ENCODE measurements at places on chromosomes 6 and 20.

DNA sequence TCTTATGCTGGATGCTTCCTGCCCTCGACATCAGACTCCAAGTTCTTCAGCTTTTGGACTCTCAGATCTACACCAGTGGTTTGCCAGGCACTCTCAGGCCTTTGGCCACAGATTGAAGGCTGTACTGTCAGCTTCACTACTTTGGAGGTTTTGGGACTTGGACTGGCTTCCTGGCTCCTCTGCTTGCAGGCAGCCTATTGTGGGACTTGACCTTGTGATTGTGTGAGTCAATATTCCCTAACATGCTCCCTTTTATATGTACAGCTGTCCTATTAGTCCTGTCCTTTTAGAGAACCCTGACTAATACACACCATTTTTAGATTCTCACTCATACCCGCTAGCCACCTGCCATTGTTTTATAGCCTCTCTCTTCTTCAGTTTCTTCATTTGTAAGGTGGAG, 382.1 kb upstream of the TSHZ2 start:
- H3K27ac ChIP-seq = no peak overlapping the region
- no peak overlapping the region for H3K4me3 ChIP-seq

DNA sequence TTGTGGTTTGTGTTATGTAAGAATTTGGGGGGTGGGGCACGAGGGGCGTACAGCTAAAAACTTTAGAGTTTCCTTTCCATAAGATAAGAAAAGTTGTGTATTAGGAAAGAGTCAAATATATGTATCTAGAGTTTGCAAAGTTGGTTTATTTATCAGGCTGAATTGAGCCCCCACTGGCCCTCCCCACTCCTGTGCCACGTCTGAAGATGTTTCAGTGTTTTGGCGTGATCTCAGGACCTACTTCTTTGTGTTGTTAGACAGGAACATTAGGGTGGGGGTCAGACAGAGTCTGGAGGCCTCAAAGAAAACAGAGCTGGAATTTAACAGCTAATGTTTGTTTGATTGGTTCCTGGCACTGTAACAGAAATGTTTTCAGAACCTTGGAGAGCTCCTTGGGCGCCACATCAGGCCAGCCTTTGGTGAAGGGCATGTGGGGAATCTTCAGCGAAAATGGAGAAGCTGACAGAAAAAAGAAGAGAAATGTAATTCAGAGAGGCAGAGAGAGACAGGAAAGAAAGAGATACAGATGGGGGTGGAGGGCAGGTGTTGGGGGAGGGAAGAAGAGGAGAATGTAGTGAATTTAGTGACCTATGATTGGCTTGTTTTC, 674 bp downstream of the NRSN1 start:
- H3K27ac ChIP-seq = no peak overlapping the region
- H3K4me3 ChIP-seq = no peak overlapping the region
- peaks cover 5% of the 10 kb centered on the region for H3K4me1 ChIP-seq
- peaks cover 3% of the 10 kb centered on the region for H3K27me3 ChIP-seq

DNA sequence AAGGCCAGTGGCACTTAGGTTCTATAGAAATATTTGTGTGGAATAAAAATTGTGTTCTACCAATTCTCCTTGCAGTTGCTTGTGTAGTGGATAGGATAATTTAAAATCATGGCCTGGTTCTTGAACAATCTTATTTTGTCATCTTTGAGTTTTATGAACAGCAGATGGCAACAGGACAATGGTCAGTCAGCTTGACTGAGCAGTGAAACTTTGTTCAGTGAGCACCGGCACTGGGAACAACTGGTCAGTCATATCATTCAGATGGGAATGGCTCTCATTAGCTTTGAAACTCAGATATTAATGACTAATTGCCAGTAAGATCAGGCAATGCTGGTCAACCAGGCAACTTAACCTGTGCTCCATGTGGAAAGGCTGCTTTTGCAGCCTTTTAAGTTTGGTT, 129.2 kb downstream of the BCKDHB start:
- DNase-seq = no peak
- peaks cover 14% of the 10 kb centered on the region for H3K4me1 ChIP-seq
- no peaks in the 10 kb centered on the region for H3K36me3 ChIP-seq
- H3K4me3 ChIP-seq = no peak overlapping the region
- no peaks in the 10 kb centered on the region for H3K27me3 ChIP-seq

DNA sequence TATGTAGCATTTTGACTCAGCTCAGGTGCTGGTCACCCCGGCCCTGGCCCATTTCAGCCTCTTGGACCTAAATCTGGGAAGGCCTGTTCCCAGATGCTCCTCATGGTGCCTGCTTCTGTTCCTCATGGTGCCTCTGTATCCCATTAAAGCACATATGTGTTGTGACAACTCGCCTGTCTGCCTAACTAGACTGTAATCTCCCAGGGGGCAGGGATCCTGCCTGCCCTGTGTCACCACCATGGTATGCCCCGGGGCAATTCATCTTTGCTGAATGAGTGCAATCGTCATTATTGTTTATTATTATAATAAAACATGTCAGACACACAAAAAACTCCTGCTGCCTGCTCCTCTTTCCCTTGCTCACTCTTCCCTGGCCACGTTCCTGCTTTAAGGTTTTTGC, 62.0 kb downstream of the ZFP64 start:
- H3K27me3 ChIP-seq = no peaks in the 10 kb centered on the region
- H3K4me3 ChIP-seq = no peak overlapping the region
- no peaks in the 10 kb centered on the region for H3K4me1 ChIP-seq
- peaks cover 6% of the 10 kb centered on the region for H3K36me3 ChIP-seq
- peak; percentile 75 for DNase-seq

GRCh38 chr6:105771313-105771970, 314.7 kb upstream of the PRDM1 start:
- DNase-seq = no peak
- no peaks in the 10 kb centered on the region for H3K4me1 ChIP-seq
- no peak overlapping the region for H3K27ac ChIP-seq
- H3K27me3 ChIP-seq = no peaks in the 10 kb centered on the region

- peak overlapping the region; percentile 73 for H3K4me3 ChIP-seq
- DNase-seq = peak; percentile 81
- H3K27ac ChIP-seq = no peak overlapping the region
- H3K4me1 ChIP-seq = peaks cover 16% of the 10 kb centered on the region
- H3K36me3 ChIP-seq = peaks cover 7% of the 10 kb centered on the region
- peaks cover 95% of the 10 kb centered on the region for H3K27me3 ChIP-seq
Observed at GRCh38 chr6:149990661-149991471, 27.1 kb downstream of the ULBP1 start.

DNA sequence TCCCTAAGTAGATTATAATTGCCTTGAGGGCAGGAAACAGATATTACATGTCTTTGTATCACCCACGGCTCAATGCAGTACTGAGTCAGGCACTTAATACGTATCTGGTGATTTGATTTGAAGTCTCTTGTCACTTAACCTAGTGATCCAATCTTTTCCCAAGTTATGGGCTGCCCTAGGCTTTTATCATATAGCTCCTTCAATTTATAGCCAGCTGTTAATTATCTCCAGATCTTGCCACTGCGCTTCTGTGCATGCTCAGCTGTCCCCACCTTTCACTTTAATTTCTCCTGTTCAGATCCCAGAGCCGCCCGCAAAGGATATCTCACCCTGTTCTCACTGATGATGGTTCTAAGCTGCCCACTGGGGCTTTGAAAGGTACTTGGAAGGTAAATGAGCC, 41.9 kb downstream of the SNHG17 start:
- peaks cover 8% of the 10 kb centered on the region for H3K4me1 ChIP-seq
- no peak for DNase-seq
- no peak overlapping the region for H3K4me3 ChIP-seq

- no peak overlapping the region for H3K4me3 ChIP-seq
- DNase-seq = no peak
Observed at GRCh38 chr6:150448221-150448620, 79.4 kb downstream of the IYD start.

Measured in osteocyte (in vitro differentiated cells).